Activated T-helper 1 cell treated with Interleukin-2 at 50 U/mL for 16 hours (primary cell): ENCODE measurements at places on chromosomes 6 and 20.

- DNase-seq: no peak
Measured at GRCh38 chr6:148037496-148037895, 305.1 kb upstream of the SASH1 start.

- DNase-seq: no peak
Measured at GRCh38 chr6:97282238-97282725, 734 bp downstream of the MMS22L start.

DNA sequence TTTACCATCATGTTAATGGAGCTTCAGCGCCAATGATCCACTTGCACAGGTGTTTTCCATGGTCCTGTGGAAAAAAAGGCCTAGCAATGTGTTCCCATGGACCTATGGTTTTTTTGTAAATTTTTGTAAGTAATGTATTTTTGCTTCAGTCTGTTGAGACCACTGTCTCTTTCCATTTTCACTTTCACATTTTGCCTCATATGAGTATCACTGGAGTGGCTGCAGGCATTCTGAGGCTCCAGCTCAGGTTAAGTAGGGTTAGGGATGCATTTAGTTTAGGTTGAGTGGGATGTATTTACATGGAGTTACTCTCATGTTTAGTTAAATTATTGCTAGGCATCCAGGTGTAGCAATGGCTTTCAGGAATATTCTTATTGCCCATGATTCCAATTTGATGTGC is 19.2 kb upstream of the LMBRD1 start:
- no peak for DNase-seq

GRCh38 chr6:105174512-105174911 is 5.3 kb downstream of the POPDC3 start:
- DNase-seq: no peak

DNA sequence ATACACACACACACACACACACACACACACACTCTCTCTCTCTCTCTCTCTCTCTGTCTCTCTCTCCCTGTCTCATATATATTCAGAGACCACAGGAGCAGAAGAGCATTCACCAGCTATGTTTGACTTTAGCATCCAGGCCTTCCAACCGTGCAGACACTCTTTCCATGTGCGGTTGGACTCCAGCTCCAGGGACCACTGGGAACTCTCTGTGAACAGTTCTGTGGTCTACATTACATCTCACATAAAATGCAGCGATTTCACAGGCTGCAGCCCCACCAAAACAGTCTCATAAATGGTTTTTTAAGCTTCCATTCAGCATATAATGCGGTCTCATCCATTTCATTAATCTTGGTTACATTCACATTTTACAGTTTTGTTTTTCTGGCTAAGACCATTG is 508.4 kb upstream of the SULF2 start:
- no peak for DNase-seq

DNA sequence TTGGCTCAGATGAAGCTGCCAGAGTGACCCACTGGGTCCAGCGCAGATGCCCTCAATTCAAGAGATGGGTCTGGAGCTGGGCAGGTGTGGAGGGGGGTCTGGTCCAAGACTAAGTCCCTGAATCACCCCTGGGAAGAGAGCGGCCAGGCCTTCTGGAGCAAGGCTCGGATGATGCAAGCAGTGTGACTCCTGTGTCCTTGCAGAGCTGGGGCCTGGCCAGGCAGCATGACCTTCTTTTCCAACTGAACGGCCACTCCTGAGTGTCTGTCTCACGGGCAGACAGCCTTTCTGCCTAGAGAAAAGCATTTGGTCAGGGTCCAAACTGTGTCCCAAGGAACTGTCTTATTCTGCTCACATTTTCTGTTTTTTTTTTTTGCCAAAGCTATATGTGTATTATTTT is 42.6 kb upstream of the FNDC1 start:
- no peak for DNase-seq

- DNase-seq: no peak
Measured at GRCh38 chr20:3820901-3821727, 767 bp downstream of the AP5S1 start.

DNA sequence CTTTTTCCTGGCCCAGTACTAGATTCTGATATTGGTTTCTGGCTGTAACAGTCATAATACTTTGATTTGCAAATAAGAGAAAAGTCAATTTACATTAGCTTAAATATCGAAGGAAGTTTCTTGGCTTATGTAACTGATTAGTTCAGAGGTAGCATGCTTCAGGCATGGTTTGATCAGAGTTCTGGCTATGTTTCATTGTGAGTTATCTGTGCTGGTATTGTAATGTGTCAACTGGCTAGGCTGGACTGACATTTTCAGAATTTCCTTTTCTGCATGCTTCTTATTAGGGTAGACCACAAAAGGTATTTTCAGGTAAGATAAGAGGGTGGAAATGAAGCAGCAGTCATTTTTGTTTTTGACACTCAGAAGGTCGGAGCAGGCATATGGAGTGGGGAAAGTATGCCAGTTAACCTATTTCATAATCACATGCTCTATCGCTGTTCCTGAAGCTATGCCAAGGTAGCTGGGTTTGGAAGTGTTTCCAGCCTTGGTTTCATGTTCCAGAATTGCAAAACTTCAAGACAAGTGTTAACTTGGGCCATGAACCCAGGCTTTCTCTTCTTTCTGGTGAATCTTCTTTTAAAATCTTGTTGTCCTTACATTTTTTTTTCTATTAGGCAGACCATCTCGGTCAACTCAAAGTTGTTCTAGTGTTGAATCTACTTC is 244.9 kb downstream of the DHX35 start:
- no peak for DNase-seq

DNA sequence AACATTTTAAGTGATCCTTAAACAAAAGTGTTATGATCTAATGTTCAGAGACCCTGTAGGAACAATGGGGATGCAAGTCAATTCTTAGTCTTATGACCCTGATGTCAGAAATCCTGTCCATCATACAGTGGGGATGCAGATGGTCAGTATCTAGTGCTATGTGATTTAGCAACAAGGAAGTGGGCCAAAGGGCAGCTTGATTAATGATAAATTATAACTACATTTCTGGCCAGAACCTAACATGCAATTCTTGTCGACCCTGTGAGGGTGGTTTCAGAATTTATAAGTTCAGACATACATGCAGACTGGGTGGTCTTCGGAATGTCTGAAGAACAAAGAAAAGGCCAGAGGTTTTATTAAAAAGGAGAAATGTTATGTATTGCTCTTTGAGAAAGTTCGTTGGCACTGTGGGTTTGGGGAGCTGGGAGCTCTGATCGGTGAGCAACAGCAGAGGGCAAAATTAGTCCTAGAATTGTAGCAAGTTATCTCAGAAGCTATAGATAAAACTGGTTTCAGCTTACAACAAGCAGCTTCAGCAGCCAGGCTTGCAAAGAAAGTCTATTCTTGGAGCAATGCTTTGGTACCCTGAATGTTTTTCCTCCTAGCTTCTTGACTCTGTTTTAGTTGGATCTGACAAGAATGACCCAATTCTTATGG is 50.8 kb downstream of the RPF2 start:
- DNase-seq: no peak

GRCh38 chr6:134908906-134909516 is 40.9 kb downstream of the ALDH8A1 start:
- no peak for DNase-seq

DNA sequence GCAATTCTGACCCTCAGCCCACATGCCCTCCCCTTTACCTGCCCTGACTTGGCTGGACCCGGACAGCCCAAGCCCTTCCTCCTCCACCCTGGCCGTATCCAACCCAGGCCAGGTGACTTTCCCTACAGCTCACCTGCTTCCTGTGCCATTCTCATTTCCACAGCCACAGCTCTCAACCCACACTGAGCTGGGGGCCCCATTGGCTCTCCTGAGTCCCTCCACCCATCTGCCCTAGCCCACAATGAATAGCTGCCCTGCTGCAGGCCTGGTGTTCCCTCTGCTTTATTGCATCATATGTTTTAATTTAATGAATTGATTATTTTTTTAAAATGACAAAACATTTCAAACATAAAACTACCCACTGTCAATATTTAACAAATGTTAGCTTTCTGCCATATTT is 118.5 kb upstream of the BACH2 start:
- DNase-seq: no peak

- DNase-seq: no peak
Measured at GRCh38 chr6:40906759-40907158, 132.3 kb downstream of the UNC5CL start.

GRCh38 chr6:108638993-108639392 is 78.3 kb downstream of the FOXO3 start:
- no peak for DNase-seq

DNA sequence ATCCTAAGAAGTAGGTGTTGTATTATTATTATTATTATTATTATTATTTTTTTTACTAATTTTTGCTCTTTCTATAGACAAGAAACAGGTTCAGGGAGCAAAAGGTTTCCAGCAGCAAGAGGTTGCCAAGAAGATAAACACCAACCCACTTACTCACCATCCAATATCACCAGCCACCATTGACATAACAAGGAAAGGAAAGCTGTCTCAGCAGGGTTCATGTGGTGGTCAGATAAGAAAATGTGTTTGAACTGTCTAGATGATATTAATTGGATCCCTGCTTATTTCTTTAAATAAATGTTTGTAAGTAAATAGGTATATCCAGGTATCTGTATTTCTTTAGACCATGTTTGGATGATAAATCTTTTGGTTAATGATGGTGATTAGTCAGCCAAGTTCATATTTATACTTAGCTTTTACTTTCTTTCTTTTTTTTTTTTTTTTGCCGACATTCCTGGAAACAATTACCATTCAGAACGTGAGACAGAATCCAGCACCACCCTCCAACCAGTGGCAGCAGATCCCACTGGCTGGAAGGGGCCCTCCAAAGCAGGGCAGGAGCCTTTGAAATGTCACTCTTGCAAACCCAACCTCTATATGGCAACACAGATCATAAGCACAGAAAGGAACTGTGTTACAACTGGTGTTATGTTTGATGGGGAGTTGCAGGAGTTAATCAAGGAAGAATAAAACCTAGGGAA is 139.2 kb upstream of the ECI2 start:
- no peak for DNase-seq

GRCh38 chr20:32534661-32535240 is 50.4 kb downstream of the NOL4L start:
- DNase-seq: peak; percentile 55

GRCh38 chr20:61544910-61545889 is 293.1 kb downstream of the CDH4 start:
- DNase-seq: no peak

DNA sequence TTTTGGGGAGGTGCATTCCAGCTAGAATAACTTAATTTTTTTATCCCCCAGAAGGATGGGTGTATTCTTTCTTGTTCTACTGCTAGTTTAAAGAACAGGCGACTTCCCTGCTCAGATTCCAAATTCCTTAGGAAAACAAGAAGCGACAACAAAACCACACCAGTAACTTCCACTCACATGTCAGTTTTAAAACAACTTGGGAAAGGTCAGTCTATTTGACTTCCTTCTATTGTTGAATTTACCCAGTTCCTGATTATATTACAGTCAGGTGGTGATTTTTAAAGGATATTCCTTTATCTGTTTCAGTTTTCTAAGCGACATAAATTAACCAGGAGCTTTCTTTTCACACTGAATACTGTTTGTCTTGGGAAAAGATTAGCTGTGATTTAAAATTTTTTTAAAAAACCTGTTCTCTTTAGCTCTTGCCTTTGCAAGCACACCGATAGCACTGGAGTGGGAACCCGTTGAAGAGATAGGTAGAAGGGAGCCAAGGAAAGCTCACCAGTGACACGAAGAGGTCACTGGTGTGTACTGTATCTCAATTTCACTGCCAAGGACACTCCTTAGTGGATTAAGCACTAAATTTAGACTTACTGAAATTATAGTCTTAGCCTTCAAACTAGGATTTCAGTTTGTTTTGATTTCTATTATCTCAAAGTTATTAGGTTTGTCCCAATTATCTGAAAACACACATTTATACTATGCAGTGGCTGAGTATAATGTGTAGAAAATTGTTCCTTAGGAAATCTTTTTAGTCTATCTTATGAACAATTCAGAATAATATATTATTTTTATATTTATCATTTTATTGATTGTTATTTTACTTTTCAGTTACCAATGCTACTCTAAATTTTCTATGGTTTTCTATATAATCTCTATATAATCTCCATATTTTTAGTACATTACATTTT is 22.3 kb downstream of the MARCKS start:
- no peak for DNase-seq

GRCh38 chr20:49381558-49382493 is 100.6 kb downstream of the KCNB1 start:
- no peak for DNase-seq

DNA sequence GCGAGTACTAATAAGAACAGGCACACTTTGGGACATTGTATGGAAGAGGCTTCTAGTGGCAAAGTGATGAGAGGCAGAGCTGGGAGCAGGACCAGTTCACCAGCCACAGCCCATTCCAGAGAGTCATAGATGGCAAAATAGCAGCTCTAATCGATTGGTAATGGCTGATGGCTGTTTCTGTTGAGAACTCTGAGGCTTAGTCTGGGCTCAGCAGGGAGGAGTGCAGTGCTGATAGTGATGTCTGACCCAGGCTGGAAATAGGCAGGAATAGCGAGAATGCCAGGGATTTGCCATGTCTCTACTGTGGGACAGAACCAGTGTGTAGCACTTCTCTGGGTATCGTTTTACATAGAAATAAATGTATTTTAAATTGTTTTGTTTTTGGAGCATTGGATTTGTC is 620.0 kb upstream of the FLRT3 start:
- DNase-seq: no peak

- no peak for DNase-seq
Measured at GRCh38 chr20:50048420-50049166, 64.4 kb downstream of the UBE2V1 start.

DNA sequence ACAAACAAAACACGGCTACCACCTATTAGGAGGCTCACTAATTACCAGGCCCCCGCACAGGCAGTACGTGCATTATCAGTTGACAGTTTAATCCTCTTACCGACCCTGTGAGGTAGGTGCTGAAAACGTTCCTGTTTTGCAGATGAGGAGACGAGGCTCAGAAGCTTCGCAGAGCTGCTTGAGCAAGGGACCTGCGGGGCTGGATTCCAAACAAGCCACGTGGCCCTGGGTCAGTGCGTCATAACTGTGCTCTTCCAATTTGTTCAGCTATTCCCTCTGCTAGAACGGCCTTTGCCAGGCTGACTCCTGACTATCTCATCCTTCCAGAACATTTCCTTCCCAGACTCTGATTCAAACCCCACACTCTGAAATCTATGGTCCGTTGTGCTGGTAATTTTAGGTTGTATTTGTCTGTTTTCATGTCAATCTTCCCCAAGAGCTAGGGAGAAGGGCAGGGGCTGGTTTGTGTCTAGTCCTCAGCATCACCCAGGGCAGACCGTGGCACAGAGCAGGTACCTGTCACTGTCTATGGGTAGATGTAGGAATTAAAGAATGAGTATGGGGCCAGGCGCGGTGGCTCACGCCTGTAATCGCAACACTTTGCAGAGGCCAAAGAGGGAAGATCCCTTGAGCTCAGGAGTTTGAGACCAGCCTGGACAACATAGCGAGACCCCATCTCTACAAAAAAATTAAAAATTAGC is 28.8 kb upstream of the TLDC2 start:
- no peak for DNase-seq

GRCh38 chr20:43825051-43825402 is 89.6 kb upstream of the TOX2 start:
- DNase-seq: no peak
